Memory B cell (primary cell): ENCODE measurements at places on chromosomes 6 and 20.

DNA sequence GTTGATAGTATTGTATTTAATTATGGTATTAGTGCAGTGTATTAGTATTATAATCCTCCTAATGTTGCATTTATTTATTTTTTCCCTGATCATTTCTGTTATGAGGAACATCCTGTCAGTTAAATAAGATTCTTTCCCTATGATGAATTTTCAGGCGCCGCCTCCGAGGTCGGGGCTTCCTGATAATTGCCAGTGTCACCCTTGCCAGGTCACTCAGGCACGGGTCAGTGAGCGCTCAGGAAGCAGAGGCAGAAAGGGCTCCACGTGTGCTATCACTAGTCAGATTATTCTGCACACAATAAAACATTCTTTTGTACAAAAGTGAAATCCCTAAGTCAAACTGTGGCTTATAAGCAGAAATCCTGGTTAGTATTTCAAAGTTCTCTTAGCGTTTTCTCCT, 64.8 kb downstream of the TSHZ2 start:
- DNase-seq = no peak

GRCh38 chr6:160494576-160494975, 146.4 kb downstream of the SLC22A3 start:
- DNase-seq = no peak

- no peak for DNase-seq
These were observed 58.9 kb downstream of the TMEM200A start for GRCh38 chr6:130424710-130425109.

DNA sequence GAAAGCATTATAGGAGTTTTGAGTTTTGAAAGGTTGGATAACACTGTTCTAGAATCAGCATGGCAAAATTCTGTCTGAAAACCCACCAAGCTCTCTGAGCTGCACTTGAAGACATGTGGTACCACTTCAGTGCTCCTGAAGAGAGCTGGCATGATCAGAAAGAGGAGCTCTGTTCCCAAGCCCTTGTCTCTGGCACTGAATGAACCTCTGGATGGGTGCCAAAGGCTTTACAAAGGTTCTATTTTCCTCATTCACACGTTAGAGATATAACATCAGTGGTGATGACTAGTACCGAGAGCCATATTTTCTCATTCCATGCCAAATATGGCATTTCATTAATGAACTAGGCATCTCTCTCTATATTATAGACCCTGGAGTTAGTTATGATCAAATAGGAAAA, 301.8 kb upstream of the ID4 start:
- DNase-seq = no peak

GRCh38 chr6:167907837-167908681, 81.3 kb downstream of the AFDN start:
- no peak for DNase-seq

- DNase-seq = no peak
These were observed 16.3 kb upstream of the CST9L start for GRCh38 chr20:23584434-23585199.

GRCh38 chr6:158441716-158442215, 118.1 kb upstream of the TMEM181 start:
- no peak for DNase-seq

DNA sequence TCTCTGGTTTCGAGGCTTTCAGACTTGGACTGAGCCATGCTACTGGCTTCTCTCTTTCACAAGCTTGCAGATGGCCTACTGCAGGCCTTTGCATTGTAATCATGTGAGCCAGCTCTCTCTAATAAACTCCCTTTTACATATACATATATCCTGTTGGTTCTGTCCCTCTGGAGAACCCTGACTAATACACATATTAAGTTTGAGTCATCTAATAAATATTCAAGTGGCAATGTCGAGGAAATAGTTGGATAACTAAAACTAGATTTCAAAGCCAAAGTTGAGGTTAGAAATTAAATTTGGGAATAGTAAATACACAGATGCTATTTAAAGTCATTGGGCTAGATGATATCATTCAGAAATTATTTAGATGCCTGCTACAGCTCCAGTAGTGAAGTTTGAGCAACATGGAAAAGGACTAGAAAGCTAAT, 1343.4 kb downstream of the GRIK2 start:
- no peak for DNase-seq

GRCh38 chr20:14374196-14374595, 36.8 kb upstream of the FLRT3 start:
- no peak for DNase-seq

DNA sequence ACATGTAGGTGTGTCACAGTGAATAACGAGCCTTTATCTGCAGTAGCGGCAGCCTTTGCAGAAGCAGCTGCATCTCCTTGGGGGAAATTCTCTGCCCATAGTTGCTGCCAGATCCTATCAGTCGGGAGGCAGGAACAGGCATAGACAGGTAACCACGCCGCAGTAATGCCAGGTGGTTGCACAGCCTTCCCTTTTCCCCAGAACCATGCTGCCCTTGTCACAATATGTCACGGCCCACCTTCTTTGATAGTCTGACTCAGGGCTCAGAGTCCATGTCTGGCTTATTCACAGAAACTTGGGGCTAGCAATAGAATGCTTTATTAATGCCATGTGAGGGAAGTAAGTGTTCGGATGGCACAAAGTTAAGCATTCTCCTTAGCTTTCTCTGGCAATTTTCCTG, 76.6 kb downstream of the F13A1 start:
- DNase-seq = no peak

DNA sequence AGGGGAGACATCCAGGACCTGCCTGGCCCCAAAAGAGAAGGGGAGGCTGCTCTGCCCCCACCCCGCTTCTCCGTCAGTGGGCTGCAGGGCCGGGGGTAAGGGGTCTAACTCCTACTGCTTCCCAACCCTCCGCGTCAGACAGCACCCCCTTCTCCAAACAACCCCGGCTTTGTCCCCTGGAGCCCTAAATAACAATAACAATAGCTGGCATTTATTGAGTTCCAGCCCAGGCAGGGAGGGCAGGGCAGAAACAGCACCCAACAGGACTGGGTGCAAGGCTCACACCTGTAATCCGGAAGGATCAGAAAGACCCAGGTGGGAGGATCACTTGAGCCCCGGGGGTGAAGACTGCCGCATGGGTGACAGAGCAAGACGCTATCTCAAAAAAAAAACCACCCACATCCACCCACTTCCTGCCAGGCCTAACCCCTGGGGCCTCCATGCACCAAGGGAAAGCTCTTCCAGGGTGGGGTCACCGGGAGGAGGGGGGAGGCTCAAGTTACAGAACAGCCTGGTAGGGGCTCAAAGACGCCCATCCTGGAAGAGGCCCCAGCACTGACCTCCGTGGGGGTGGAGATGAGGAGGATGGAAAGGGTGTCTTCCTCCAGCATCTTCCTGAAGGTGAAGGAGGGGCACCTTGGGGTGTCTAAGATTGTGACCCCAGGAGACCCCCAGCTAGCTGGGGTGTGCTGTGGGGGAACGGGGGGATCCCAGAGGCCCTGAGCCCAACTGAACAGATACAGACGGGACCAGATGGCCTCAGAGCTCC, 1.3 kb upstream of the FNDC11 start:
- no peak for DNase-seq

GRCh38 chr6:126716032-126716431, 376.1 kb downstream of the CENPW start:
- DNase-seq = no peak

- DNase-seq = no peak
These were observed 13.2 kb upstream of the NEDD9 start for GRCh38 chr6:11245381-11246256.

GRCh38 chr6:44036699-44037101, 90.6 kb downstream of the MRPL14 start:
- no peak for DNase-seq

DNA sequence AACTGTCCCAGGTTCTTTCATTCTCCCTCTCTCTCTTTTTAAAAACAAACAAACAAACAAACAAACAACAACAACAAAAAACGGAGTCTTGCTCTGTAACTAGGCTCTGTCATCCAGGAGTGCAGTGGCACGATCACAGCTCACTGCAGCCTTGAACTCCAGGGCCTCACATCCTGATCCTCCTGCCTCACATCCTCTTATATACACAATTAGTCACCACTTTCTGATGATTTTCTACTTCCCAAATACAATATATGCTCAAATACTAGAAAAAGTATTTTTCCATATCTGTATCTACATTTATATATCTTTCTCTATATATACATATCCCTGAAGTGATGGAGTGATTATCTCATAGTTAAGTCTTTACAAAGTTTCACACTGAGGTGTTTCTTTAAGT, 170.7 kb downstream of the EPHA7 start:
- DNase-seq = no peak

- DNase-seq = no peak
These were observed 906.8 kb upstream of the CITED2 start for GRCh38 chr6:140281236-140281635.

DNA sequence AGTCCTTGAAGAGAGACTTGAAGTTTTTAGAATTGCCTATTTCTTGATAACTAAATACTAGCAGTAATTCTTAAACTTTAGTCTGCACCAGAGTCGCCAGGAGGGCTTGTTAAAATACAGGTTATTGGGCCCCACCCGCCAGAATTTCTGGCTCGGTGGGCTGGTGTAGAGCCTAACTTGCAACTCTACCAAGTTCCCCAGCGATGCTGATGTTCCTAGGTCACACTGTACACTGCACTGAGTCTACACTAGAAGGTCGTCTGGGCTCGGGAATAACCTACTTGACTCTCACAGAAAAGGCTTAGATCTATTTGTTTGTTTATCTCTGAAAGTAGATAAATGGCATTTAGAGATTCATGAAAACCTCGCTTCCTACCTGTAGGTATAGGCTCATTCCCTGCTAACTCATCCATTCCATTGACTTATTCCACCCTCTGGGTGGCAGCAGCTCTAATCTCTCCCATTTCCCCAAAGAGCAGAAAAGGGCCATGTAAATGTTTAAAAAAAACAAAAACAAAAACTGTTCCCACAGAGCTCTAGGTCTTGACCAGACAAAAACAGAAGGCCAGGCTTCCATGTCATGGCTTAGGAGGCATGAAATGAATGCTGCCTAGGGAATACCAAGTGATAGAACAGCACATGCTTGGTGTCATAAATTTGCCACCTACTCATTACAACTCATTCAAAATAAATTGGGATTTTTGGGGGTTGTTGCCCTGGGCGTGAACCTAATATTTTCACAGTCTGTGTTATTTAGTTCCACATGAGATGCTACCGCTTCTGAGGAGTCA, 292.1 kb downstream of the ADGB start:
- DNase-seq = no peak

GRCh38 chr6:109461733-109462526, 6.4 kb upstream of the MICAL1 start:
- no peak for DNase-seq

GRCh38 chr6:42520786-42521607, 42.8 kb upstream of the UBR2 start:
- no peak for DNase-seq

DNA sequence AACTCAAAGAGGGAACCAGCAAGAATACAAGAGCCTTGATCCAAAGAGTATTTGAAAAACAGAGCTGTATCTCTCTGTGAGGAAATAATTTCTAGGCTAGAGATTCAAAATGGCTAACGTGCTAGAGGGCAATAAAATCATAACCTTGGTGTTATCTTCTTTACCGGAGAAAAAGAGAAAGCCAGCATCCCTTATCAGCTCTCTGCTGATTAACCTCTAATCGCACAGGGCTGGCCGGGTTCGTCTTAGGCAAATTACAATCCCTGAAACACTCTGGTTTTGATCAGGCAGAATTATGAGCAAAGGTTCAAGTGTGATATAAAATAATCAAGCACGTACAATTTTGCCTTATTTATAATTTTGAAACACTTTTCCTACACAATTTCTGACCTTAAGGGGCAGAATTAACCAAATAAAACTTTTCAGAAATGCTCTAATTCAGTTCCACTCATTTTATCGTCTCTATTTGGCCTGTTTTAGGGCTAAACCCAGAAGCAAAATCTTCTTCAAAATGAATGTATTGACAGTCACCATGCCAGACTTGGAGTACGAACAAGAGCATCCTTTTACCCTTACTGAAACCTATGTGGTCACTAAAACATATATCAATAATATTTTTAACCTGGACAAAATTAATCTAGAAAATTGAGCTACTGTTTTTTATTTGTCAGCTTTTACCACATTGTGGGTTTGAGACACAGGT, 13.7 kb downstream of the PSMB9 start:
- no peak for DNase-seq

DNA sequence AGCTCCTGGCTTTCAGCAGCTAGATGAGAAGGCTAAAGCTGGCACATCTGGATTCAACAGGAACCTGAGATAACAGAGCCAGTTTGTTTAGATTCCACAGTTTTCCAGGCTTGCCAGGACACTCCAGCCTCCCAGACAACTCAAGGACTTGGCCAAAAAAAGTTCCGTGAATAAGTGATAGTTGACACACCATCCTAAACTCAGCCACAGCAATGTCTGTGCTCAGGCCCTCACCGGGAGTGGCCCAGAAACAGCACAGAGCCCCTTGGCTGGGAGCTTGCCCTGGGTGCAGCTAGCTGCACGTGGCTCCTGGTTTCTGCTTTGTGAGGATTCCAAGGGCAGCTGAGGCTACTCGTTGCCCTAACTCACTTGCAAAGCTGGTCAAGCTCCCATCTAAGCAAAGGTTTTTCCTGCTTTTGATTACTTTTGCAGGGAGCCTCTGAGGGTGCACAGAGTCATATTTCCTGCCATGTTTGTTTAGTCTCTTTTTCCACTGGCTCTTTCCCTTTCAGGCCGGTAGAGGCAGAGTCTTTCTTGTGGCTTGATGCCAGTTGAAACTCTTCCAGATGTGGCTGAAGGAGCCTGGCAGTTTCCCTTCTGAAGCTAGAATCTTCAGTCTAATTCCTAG, 118.3 kb upstream of the ECI2 start:
- no peak for DNase-seq

GRCh38 chr6:157107915-157108651, 215.2 kb downstream of the TMEM242 start:
- DNase-seq = no peak

- no peak for DNase-seq
These were observed 13.3 kb downstream of the DNMT3B start for GRCh38 chr20:32775336-32775991.

DNA sequence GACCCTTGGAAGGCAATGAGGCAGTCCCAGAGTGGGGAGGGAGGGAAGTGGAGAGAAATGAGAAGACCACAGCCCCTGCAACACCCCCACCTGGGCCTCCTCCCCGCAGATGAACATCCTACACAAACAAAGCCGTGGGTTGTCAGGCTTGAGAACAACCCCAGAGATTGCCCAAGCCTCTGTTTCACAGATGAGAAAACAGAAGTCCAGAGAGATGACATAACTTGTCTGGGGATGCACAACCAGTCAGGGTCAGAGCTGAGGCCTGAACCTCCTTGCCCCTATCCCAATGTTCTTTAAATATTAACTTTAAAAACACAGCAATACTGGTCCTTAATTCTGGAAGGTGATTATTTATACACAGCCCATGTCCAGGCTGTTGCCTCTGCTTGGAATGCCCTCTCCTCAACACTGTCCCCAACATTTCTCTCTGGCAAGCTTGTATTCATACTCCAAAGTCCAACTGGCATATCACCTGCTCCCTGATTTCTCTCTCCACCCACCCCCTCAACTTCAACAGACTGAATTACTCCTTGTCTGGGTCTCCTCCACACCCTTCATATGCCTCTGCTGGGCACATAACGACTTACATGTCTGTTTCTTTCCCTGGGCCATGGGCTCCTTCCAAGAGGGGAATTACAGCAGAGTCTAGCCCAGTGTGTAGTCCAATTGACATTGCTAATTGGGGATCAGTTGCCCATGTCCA, 135.5 kb upstream of the LRFN2 start:
- DNase-seq = no peak
